Neural crest cell (in vitro differentiated cells): ENCODE measurements at places on chromosomes 5 and 9. TPM values are rescaled to one million over a fixed set of nuclear protein-coding genes. Genes with fewer than 3 reads are reported as not detected.

The CANX gene
- total RNA-seq: 652 and 682 TPM in 2 replicates

The PKD2L2 gene
- total RNA-seq: not detected in 2 replicates

The FREM1 gene
- 57.5 and 57.7 TPM in 2 replicates for total RNA-seq

The KCNV2 gene
- total RNA-seq: not detected in 2 replicates

The POU5F2 gene
- total RNA-seq: 0.55 and 0.68 TPM in 2 replicates

The GPR151 gene
- not detected in 2 replicates for total RNA-seq

The PCDHGA4 gene
- 0.56 and 0.93 TPM in 2 replicates for total RNA-seq

The PLAC8L1 gene
- 1.8 and 3.3 TPM in 2 replicates for total RNA-seq

The SHISAL2B gene
- 0.55 and 0.93 TPM in 2 replicates for total RNA-seq

The IFNK gene
- not detected in 2 replicates for total RNA-seq

The EPB41L4B gene
- total RNA-seq: 1.2 and 1.4 TPM in 2 replicates

The GRIN3A gene
- total RNA-seq: 0.20 and 0.35 TPM in 2 replicates

The EGFLAM gene
- total RNA-seq: 9.1 and 10.3 TPM in 2 replicates

The PCDHGB5 gene
- total RNA-seq: 0.91 and 1.5 TPM in 2 replicates

The BTNL3 gene
- total RNA-seq: not detected in 2 replicates

The FAT2 gene
- not detected in 2 replicates for total RNA-seq

The PCDHGB6 gene
- 53.6 and 53.7 TPM in 2 replicates for total RNA-seq

The STING1 gene
- 0.23 and 0.49 TPM in 2 replicates for total RNA-seq

The BNC2 gene
- total RNA-seq: 4.5 and 5.4 TPM in 2 replicates

The OLFML2A gene
- total RNA-seq: 0.09 and 0.14 TPM in 2 replicates

The WNK2 gene
- total RNA-seq: 27.8 and 34.3 TPM in 2 replicates

The IFNA21 gene
- not detected in 2 replicates for total RNA-seq

The ZMYND19 gene
- 71.9 and 72.6 TPM in 2 replicates for total RNA-seq

The ICE1 gene
- 35.1 and 37.9 TPM in 2 replicates for total RNA-seq

The SLC6A7 gene
- not detected in 2 replicates for total RNA-seq
